Activated CD4-positive, alpha-beta T cell treated with anti-CD3 and anti-CD28 coated beads for 4 hours (primary cell): ENCODE measurements at places on chromosomes 2 and 18.

GRCh38 chr2:196610796-196611195, 28.7 kb upstream of the CCDC150 start:
- DNase-seq, result no peak

DNA sequence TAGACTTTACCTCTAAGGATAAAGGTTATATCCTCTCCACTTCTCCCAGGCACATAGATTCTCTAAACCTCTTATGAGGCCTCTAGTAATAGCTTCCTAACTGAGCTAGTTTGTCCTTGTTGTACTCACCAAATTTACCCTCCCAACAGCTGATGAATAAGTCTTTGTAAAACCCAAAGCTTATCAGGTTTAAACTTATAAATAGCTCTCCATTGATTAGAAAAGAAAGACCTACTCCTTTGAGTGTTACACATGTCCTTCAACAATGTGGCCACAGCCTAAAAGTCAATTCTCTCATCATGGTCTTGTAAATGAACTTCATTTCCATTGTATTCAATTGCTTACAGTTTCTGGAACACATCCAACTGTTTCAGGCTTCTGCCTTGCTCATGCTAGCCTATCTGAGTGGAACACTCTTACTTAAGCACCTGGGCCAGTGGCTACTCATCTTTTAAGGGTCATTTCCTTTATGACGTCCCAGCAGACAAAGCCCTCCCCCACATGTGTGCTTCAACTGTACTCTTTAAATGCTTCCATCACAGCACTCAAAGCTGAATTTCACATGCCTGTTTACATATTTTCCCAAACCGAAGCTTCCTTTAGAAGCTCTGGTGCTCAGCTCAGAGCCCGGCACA, 131.6 kb downstream of the CDH2 start:
- DNase-seq, result no peak

DNA sequence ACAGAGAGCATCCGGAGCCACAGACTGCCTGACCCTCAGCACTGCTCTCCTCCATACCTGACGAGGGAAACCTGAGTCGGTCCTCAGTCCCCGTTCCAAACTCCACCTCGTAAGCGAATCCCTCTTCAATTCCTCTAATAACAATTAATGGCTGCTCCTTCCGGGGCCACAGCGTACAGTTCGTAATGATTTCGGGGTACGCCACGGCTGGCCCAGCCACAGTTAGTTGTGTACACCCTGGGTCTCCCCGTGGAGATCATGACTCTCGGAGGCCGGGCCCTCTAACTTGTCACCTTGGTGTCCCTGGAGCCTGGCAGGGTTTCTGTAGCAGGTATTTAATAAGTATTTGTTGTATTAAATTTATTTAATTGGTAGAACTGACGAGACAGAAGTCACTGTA, 121.5 kb downstream of the EIPR1 start:
- no peak for DNase-seq

GRCh38 chr2:20015482-20016083, 3.1 kb upstream of the MATN3 start:
- DNase-seq, result no peak

- DNase-seq, result no peak
Measured at GRCh38 chr2:204715361-204715760, 170.1 kb downstream of the PARD3B start.

- no peak for DNase-seq
Measured at GRCh38 chr2:238032755-238033337, 28.0 kb upstream of the SCLY start.

DNA sequence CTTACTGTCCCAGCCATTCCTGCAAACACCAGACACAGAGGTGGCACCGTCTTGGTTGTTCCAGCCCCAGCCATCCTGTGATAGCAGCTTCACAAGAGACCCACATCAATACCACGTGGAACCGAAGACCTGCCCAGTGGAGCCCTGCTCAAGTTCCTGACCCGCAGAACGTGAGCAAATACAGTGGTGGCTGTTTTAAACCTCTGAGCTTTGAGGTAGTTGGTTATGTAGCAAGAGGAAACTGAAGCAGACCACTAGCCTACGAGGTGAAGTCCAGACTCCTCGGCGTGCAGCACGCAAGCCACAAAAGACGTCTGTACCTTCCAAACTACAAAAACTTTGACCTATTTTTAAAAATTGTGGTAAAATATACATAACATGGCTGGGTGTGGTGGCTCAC, 96.1 kb upstream of the ODC1 start:
- DNase-seq, result no peak

- DNase-seq, result no peak
Measured at GRCh38 chr2:131431336-131431735, 44.6 kb upstream of the TUBA3D start.

DNA sequence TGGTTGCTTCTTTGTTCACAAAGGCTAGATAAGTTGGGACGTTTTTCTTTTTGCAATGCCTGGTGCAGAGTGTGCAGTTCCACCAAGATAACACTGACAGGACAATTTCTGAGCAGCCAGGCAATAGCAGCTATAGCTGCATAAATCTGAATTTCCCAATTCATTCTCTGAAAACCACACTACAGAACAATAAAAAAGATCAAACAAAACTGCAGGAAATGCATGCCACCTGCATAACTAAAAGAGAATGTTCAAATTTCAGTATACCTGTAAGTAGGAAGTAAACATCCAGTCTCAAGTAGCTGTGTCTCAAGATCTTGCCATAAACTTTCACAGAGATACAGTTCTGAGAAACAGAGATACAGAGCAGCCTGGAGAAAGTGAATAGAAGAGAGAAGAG, 5.3 kb upstream of the KCTD18 start:
- no peak for DNase-seq

DNA sequence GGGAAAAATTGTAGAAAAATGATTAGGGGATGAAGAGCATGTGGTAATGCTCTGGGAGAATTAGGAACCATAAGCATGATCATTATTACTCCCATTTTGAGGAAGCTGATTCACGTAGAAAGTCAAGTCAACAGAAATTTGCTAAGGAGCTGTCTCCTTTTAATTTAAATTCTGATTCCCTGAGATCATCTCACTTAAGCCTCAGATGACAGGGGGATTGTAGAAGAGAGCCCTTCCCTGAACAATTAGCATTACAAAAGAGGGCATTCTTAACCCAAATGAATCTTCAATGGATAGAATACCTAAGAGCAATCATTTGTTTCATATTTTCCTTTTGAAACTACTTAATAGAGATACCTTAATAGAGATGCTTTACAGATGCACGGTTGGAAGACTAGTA, 267.9 kb downstream of the NYAP2 start:
- no peak for DNase-seq

DNA sequence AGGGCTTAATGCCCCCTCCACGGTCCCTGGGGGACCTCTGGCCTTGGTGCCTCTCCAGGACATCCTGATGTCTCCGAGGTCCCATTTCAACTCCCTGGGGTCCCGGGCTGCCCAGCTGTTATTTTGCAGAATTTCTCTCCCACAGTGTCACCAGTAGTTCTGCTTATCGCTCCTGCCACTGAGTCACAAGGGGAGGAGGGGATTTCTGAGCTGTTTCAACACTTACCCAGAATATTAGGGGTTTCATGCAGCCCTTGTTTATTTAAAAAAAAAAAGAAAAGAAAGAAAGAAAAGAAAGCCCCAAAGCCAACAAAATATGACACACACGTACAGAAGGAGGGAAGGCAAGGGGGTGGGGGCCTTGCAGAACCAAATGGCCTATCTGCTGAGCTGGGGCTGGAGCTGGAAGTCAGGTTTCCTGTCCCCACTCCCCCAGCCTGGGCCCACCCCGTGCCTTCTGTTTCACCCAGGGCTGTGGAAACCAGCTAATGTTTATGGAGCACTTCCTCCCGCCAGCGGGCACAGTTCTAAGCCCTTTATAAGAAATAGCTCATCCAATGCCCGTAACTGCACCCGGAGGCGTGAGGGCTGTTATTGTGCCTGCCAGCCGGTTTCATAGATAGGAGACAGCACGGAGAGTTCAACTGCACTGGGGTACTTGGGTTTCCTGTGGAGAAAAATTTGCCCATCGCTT, 8.4 kb upstream of the ARID5A start:
- DNase-seq, result peak; percentile 73

- DNase-seq, result no peak
Measured at GRCh38 chr2:27989149-27989548, 98.6 kb downstream of the BABAM2 start.

GRCh38 chr2:45006041-45006941, 3.0 kb downstream of the SIX2 start:
- DNase-seq, result no peak

- DNase-seq, result no peak
Measured at GRCh38 chr18:74411475-74411874, 45.6 kb downstream of the DIPK1C start.

- no peak for DNase-seq
Measured at GRCh38 chr18:8800445-8800844, 95.1 kb downstream of the MTCL1 start.

DNA sequence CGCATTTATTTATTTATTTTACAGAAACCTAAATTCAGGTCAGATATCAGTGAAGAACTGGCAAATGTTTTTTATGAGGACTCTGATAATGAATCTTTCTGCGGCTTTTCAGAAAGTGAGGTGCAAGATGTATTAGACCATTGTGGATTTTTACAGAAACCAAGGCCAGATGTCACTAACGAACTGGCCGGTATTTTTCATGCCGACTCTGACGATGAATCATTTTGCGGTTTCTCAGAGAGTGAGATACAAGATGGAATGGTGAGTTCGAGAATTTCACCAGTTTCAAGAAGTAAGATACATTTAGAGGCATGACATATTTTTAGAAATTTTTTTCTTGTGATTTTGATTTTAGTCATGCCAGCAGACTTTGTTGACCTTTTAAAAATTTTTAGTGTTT, 4.6 kb downstream of the CDCA7 start:
- DNase-seq, result no peak

DNA sequence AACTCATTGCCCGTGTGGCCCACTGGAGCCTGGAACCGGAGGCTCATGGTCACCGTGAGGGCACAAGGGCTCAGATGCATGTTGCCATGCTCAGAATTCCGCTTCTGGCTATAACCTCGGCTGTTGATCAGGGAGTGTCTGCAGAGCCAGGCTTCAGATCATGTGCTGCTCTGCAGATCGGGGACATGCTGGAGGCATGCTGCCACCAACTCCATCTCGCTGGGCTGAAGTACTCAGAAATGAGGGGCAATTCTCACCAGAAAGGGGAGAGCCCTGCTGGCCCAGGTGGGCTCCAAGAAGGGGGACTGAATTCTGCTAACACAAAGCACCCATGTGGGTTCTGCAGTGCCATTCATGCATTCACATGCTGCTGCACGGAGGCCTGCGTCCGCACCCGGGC, 269.2 kb upstream of the PXDN start:
- no peak for DNase-seq

DNA sequence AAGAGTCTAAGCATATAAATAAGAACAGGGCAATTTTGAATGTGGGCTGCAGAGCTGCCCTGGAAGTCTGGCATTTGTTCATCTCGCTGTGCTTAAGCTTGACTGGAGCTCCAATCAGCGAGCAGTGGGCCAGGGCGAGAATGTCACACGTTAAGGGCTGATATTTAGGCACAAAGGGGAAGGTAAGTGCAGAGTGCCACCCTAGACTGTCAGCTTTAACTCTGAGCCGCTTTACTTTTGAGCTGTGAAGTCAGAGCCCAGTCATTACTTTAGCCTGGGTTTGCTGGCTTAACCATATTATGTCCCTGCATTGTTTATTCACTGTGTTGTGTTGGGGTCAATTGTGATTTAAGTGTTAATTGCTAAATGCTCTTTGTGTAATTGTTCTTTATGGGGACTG, 236.1 kb upstream of the SIX3 start:
- no peak for DNase-seq

DNA sequence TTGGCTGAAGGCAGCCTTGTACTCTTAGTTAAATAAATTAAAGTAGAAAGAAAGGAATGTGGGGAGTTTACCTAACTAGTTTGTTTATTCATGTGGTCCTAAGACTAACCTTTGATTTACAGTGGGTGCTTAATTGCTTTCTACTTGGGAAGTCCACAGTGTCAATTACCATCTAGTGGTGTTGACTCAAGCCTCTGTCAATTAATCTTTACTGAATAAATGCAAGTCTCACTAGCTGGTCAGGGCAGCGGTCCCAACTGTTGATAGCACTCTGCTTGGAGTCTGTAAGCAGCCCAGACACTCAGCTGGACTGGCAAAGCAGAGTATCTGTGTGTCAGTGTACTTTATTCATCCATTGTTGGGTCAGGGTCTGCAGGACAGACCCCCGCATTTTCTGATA, 15.8 kb downstream of the ZNF514 start:
- no peak for DNase-seq

GRCh38 chr2:196927376-196928225, 1.1 kb upstream of the PGAP1 start:
- DNase-seq, result peak; percentile 65

DNA sequence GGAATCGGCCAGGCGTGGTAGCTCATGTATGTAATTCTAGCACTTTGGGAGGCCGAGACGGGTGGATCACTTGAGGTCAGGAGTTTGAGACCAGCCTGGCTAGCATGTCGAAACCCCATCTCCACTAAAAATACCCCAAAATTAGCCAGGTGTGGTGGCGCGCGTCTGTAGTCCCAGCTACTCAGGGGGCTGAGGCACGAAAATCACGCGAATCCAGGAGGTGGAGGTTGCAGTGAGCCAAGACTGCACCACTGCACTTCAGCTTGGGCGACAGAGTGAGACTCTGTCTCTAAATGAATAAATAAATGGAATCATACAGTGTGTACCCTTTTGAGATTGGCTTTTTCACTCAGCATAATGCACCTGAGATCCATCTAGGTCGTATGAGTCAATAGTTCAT, 19.4 kb upstream of the TTC39C start:
- no peak for DNase-seq

- no peak for DNase-seq
Measured at GRCh38 chr2:54402350-54402749, 53.8 kb upstream of the SPTBN1 start.

DNA sequence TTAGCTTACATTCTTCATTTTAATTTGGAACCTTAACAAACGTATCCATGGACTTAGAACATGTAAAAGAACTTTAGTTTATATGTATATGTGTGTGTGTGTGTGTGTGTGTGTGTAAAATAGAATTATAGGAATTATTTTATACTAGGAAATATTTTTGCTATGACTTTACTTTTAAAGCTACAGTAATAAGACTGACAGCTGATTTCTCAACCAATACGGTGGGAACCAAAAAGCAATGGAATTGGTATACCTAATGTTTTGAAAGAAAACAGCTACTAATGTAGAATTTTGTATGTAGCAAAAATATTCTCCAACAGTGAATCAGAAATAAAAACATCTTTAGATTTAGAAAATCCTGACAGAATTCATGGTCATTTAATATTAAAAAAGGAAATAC, 146.5 kb upstream of the ARL4C start:
- no peak for DNase-seq

DNA sequence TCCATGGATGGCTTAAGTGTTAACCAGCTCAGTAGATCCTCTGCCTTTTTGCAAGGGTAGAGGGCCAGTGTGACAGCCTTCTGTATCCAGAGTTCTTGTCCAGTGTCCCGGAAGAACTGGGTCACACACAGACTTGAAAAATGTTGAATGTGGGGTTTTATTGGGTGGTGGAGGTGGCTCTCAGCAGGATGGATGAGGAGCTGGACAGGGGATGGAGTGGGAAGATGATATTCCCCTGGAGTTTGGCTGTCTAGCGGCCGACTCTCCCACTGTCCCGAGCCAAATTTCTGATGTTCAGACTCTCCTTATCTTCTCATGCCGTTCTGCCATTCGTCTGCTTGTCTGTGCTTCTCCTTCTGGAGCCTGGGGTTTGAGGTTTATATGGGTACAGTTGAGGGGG, 72.6 kb downstream of the MYO3B start:
- DNase-seq, result no peak

GRCh38 chr2:48601349-48601748, 16.3 kb upstream of the GTF2A1L start:
- no peak for DNase-seq
